Stimulated activated CD8-positive, alpha-beta memory T cell treated with anti-CD3 and anti-CD28 coated beads, Interleukin-4, amount 100 ng/mL, for 1 hour (primary cell): ENCODE measurements at places on chromosomes 5 and 9.

- no peak for DNase-seq
Measured at GRCh38 chr5:126122942-126123341, 300.3 kb upstream of the GRAMD2B start.

DNA sequence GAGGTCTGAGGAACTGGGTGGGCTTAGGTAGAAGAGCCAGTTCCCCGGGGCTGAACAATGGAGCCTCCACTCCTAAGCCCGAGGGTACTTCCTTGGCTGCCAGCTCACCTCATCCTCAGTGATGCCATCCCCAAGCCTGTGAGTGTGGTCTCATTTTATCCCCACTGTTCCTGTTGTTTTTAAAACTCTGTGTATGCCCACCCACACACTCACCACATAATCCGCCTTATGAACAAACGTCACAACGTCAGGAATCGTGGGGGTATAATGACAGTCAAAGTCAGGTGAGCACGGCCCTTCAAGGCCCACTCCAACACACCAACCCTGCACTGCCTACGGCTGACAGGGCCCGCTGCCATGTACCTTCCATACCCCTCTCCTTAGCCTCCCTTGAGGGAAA lies 61.1 kb downstream of the PTCH1 start:
- no peak for DNase-seq

DNA sequence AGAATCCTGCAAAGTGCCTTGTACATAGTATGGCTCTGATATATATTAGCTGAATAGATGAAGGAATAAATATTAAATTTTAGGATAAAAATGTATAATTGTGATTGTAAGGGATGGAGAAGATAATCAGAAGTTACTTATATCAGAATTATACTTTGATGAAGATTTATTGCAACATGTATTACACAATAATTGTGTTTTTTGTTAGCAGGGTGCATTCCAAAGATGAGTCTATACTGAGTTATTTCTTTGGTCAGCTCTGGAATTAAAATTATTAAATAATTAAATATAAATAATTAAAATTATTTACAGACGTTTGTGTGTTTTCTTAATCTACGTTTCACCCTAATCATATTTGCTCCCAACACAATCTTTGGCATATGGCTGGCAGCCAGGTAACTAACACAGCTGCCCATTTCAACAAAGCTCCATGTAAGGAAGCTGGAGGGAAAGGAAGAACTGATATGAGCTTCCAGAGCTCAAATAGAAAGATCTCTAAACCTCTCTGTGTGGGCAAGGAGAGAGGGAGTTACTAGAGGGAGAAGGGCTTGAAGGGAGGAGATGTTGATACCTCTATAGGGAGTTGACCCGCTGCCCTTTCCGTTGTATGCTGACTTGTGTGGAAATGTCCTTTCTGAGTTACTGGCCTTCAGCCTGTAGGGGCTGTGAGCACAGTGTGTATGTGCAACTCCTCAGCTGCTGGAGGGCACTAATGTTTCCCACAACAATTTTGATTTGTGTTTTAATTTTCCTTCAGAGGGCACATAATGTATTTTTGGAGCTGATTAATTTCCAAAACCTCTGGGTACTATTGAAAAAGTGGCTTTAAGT lies 403.4 kb downstream of the MAN2A1 start:
- DNase-seq = no peak

DNA sequence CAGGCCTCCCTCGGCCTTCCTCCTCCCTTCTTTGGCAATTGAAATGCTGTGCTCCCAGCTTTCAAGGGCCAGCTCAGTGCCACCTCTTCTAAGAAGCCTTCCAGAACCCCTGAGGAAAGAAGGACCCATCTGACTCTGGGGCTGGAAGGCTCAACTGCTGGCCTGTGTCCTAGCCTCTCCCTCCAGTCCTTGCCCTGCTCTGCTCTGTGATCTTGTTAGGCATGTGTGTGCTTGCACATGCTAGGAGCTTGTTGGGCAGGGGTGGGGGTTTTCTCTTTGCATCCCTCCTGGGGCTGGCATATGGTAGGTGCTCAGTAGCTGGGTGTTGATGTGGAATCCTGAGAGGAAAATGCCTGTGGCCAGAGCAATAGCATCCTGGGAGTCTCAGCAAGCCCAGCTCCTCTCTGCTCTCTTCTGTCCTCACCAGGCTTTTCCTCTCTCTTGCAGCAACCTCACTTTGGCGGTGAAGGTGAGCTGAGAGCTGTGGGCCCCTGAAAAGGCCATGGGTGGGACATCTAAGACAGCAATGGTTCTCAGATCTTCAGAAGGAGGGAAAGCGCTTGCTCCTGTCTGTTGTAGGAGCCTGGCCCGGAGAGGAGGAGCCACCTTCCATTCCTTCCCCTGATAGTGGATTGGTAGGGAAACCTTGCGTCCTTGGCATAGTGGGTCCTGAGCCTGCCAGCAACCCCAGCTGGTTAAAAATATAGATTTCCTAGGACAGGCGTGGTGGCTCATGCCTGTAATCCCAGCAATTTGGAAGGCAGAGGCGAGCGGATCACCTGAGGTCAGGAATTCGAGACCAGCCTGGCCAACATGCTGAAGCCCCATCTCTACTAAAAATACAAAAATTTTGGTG lies 9.9 kb downstream of the DOLK start:
- no peak for DNase-seq

GRCh38 chr5:80076131-80077050 lies 41.2 kb downstream of the THBS4 start:
- no peak for DNase-seq

DNA sequence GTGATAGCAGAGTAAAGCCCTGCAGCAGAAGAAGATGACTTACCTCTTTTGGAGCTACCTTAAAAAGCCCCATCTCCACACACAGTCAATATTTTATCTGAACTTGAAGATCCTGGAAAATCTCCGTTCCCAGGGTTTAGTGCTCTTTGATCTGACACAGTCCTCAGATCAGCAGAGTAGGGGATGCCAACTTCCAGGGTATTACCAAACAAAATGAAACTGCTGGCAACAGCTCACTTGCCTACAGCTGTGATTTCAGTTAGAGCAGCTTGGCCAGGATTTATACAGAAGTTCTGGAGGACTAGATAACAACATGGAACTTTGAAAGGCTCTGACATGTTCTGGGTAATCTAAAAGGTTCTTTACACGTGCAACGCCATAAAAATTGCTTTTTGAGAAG lies 1537.8 kb upstream of the ACO1 start:
- no peak for DNase-seq

DNA sequence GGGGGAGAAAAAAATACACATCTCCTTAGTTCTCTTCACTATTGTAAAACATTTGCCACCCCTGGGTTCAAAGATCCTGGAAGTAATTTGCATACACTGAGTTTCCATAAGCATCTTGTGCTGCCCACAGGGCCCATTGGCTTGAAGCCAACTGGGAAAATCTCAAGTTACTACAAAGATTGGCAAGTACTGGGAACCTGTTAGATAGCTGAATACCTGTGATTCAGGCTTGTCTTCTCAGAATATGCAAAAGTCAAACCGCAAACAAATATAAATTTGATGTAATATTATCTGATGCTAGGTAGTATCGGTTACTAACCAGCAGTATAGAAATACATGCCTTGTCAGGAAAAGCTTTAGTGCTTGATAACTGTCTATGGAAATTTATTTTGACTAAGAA lies 156.9 kb upstream of the FST start:
- DNase-seq = no peak

DNA sequence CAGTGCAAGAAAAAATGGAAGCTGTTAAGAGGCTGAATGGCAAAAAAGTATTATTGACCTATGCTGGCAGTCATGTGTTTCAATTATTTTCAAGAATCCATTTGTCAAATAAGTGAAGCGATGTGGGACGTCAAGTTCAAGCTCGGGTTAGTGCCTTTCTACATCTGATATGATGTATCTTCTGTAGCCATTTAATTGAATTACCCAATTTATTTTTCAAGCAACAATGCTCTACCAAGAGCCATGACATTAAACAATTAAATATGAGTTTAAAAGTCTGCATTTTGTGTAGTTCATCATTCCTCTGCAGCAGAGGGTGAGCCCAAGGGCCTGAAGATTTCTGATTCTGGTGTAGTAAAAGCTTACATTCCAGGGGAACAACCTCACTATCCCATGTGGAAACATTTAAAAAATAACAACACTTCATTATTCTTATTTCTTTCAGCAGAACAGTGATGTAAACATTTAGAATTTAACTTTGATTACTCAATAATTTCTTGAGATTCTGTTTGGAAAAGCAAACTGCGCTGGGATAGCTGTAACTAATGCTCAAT lies 619.7 kb upstream of the ARRDC3 start:
- DNase-seq = no peak

DNA sequence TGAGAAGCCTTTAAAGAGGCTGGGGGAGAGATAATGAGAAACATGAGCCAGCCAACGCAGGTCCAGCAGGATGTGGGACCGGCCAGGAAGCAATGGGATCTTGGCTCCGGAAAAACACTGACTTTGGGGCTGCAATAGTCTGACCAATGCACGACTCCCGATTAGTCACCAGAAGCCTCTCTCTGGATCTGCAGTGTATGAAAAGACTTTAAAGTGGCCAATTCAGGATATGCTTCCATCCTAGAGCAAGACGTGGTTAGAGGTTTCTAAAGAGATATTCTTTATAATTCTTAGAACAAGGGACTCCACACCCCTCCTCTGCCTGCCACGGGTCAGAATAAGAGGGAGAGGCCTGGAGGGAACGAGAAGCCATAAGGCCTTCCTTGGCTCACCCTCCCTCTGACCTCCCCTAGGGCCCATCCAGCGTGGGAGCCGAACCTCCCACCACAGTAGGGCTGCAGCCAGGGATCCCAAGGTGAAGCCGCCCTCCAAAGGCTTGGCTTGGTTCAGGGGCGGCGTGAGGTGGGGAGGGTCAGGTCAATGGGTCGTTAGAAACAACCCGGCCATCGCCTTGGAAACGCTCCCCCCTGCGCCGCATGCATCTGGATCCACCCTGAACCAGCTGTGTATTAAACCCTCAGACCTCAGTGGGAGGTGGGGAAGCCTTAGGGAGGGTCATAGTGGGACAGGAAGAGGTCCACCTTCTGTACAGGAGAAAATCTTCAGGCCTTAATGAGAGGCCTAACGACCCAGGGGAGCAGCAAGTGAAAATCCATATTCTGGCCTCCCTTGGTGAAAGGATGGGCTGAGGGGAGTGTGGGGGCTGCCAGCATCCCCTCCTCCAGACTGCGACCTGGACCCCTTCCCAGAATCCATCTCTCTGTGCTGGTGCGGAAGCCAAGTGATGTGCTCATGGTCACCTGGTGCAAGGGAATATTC lies 11.1 kb downstream of the FGF1 start:
- DNase-seq = no peak

GRCh38 chr5:127596501-127596900 lies 52.4 kb upstream of the CTXN3 start:
- no peak for DNase-seq

- no peak for DNase-seq
Measured at GRCh38 chr5:176727983-176728675, 80.8 kb downstream of the TSPAN17 start.

- no peak for DNase-seq
Measured at GRCh38 chr5:50720061-50720710, 53.7 kb downstream of the PARP8 start.

GRCh38 chr5:153480401-153480800 lies 10.1 kb upstream of the GRIA1 start:
- no peak for DNase-seq

- no peak for DNase-seq
Measured at GRCh38 chr5:43191740-43192557, at the start of gene NIM1K. Gene NIM1K (plus strand): TSS chr5:43192225. CDS start chr5:43245776, 53,551 bp downstream.

DNA sequence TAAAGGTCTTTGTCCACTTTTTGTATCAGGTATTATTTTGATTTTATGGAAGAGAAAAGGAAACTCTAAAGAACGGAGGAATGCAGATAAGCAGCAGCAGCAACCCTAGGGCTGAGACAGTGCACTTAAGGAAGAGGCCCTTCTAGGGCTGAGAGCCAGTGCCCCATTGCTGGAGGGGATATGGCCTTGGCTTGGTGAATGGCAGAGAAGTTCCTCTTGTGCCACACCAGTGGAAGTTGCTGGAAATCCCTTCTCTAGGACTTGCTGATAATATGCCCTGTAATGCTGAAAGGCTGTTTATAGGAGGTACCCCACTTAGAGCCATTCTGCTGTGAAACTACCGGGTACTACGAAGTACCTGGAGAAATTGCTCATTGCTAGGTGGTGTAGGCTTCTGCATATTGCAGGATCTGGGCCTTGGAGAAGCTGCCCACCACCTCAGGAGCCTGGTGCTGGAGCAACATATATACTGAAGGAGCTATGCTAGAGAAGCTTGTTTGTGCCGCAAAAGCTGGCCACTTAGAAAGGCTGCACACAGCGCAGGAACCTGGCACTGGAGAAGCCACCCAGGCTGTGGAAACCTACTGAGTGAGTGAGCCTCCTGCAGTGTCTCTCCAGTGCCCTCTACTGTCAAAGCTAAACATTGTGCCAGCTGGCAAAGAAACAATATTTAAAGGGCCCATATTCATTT lies 9.6 kb upstream of the UBTD2 start:
- DNase-seq = peak; percentile 25

DNA sequence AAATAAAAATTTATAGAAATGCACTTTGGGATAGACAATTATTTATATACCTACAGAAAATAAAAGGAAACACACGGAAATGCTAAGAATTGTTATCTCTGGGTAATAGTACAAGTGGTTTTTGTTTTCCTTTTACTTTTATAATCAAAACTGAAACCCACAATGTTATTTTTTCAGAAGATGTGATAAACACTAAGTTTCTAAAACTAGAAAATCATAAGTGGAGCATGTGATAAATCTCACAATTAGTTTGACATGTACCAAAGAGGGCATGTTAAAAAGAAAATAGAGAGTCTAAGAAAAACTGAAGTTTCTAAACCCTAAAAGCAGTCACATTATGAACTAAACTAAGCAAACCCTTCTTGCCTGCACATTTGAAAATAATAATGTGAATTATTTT lies 61.1 kb downstream of the OXCT1 start:
- no peak for DNase-seq

GRCh38 chr5:11153670-11154382 lies 392.8 kb upstream of the DAP start:
- no peak for DNase-seq

DNA sequence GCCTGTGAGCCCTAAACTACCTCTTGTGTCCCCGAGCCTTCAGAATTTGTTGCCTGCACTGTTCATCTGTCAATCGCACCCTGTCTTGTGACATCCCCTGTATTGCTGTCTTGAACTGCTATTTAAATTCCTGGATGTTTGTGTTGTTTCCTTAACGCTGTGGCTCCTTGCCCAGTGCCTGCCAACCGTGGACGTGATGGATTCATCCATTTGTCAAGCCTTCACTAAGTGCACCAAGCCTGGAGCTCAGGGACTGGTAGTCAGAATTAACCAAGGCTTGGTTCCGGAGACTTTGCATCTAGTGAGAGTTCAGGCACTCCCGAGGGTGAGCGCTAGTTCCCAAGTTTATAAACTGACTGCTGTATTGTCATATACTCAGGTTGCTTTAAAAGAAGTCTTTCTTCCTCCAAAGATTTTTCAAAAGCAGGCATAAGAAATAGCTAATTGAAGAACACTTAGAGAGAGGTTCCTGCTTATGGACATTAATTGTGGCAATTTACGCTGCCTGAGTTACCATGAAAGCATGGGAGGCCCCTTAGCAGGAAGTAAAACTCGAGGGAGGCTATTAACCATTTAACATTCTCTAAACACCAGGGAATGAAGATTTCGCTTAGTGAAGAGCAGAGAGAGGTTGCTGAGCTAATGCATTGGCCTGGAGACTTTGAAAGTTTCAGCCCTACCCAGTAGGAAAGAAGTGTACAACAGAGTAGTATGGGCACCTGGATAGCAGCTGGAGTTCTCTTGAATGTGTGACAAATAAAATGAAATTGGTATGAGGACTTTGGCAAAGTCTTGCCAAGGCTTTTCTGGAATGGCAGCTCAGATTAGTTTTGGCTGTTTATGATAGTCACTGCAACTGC lies 29.0 kb downstream of the RGS3 start:
- no peak for DNase-seq

- no peak for DNase-seq
Measured at GRCh38 chr9:38432922-38433510, 8.8 kb upstream of the IGFBPL1 start.

GRCh38 chr9:91515074-91515687 lies 91.5 kb upstream of the NFIL3 start:
- DNase-seq = no peak
